ENCODE measurements at places on chromosomes 1 and 21.
A peak's percentile ranks its signal among the peaks of the same experiment; 100 is the strongest.

DNA sequence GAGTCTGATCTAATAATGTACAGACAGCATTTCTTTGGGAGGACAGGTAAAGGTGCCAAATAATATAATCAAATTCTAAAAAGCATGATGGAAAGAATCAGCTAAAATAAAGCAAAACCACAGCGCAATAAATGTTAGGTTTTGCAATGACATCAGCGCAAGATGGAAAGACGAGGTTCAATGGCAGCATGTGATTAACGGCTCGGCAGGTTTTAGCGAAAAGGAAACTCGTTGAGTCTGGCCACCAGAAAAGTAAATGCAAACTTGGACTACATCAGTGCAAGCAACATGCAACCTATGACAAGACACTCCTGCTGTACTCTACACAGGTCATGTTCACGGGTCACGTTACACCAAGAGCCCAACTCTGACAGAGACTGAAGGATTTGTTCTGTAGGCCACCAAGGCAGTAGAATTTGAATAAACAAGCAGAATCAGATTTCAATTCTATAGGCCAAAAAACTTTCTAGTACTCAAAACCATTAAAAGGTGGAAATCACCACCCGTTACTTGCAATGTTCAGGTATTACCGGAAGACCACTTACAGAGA is 4.5 kb downstream of the SIPA1L2 start:
- H3K27ac ChIP-seq = no peak overlapping the region
- peaks cover 11% of the 10 kb centered on the region for H3K4me1 ChIP-seq
- DNase-seq = no peak
- no peak overlapping the region for H3K4me3 ChIP-seq
- no peaks in the 10 kb centered on the region for H3K27me3 ChIP-seq

- H3K27ac ChIP-seq = no peak overlapping the region
- H3K4me1 ChIP-seq = no peaks in the 10 kb centered on the region
- DNase-seq = no peak
- H3K4me3 ChIP-seq = no peak overlapping the region
- H3K36me3 ChIP-seq = no peaks in the 10 kb centered on the region
- H3K27me3 ChIP-seq = no peaks in the 10 kb centered on the region
These were observed 13.8 kb upstream of the PTTG1IP start for GRCh38 chr21:44887126-44887806.

GRCh38 chr1:53369761-53370160 is 41.9 kb upstream of the LRP8 start:
- H3K36me3 ChIP-seq = no peaks in the 10 kb centered on the region
- no peak overlapping the region for H3K27ac ChIP-seq
- no peak overlapping the region for H3K4me3 ChIP-seq

DNA sequence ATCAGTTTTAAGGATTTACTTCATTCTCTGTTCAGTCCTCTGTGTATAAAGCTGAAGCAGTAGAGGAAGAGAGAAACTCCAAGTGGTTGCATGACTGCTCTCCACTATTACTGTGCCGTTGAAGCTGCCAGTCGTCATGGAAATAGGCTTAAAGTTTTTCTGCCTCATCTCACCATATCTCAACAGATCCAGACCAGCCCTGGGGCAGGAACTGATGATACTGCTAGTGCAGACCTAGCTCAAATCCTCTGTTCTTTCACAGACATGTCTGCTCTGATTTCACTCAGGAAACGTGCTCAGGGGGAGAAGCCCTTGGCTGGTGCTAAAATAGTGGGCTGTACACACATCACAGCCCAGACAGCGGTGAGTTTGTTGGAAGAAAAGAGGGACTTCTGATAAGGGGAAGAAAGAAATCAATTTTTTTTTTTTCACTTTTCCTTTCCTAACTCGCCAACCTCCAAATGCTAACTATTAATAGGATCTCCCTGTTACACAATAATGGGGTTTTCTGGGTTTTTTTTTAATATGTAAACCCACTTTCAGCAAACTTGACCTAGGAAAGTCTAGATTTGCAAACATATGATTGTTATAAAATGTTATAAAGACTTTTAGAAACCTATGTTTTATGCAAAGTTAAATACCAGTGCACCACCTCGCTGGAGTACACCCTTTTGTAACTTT is 22.2 kb upstream of the STRIP1 start:
- no peaks in the 10 kb centered on the region for H3K4me1 ChIP-seq
- no peak overlapping the region for H3K4me3 ChIP-seq
- H3K36me3 ChIP-seq = peaks cover 46% of the 10 kb centered on the region
- no peak overlapping the region for H3K27ac ChIP-seq
- no peaks in the 10 kb centered on the region for H3K27me3 ChIP-seq

DNA sequence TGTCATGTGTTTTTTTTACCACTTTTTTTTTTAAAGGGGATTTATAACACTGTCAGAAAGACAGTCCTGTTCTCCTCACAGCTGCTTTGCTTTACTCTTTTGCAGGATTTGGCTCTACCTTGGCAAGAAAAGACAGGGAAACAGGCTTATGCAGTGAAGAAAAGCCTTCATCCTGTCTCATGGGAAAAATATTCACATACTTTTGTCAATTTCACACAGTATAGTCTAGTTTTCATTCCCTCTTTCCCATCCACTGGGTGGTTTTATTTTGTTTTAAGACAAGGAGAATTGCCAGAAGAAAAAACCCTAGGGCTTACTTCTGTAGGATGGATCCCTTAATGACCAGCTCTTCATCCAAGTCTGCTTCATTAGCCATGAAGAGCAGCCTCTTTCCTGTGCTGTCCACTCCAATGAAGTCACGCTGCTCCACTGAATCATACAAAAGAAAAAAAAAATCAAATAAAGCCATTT is 60.0 kb downstream of the EIF2B3 start:
- no peak overlapping the region for H3K27ac ChIP-seq
- H3K4me1 ChIP-seq = no peaks in the 10 kb centered on the region
- no peak overlapping the region for H3K4me3 ChIP-seq
- H3K36me3 ChIP-seq = no peaks in the 10 kb centered on the region
- no peak for DNase-seq

- no peaks in the 10 kb centered on the region for H3K27me3 ChIP-seq
- H3K36me3 ChIP-seq = no peaks in the 10 kb centered on the region
- no peak overlapping the region for H3K4me3 ChIP-seq
These were observed 32.8 kb upstream of the RNF11 start for GRCh38 chr1:51203121-51203873.

DNA sequence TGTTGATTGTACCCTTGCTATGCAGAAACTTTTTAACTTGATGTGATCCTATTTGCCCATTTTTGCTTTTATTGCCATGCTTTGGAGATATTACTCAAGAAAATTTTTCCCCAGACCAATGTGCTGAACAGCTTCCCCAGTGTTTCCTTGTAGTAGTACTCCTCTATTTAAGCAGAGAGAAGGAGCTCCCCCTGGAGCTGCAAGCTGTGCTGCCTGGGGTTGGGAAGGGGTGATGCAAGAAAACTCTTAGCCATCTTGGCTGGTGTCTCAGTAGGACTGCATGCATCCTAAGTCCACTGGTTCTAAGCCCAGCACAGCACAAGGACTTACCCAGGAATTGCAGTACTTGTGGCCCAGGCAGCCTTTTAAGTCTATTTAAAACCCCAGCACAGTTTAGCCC is 121.6 kb downstream of the NTMT2 start:
- no peak overlapping the region for H3K4me3 ChIP-seq
- no peak overlapping the region for H3K27ac ChIP-seq
- H3K36me3 ChIP-seq = no peaks in the 10 kb centered on the region
- H3K27me3 ChIP-seq = no peaks in the 10 kb centered on the region

DNA sequence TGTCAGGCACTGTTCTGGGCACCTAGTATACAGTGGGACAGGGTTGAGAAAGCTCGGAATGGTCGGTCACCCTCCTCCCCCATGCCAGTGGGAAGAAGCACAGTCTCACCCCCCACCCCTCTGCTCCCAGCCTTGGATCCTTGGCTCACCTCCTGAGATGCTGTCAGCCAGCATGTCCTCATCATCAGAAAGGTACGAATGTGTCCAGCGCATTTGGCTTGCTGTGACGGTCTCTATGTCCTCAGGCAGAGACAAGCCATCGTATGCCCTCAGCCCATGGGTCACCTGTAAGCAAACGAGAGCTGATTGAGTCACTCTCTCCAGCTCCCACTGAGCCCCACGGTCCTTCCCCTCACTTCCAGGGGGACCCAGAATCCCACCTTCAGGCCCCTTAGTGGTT is 41.1 kb downstream of the HSPG2 start:
- H3K4me1 ChIP-seq = peaks cover 17% of the 10 kb centered on the region
- H3K4me3 ChIP-seq = no peak overlapping the region
- H3K27ac ChIP-seq = peak overlapping the region; percentile 49
- no peaks in the 10 kb centered on the region for H3K27me3 ChIP-seq
- no peak for DNase-seq
- H3K36me3 ChIP-seq = peaks cover 6% of the 10 kb centered on the region

DNA sequence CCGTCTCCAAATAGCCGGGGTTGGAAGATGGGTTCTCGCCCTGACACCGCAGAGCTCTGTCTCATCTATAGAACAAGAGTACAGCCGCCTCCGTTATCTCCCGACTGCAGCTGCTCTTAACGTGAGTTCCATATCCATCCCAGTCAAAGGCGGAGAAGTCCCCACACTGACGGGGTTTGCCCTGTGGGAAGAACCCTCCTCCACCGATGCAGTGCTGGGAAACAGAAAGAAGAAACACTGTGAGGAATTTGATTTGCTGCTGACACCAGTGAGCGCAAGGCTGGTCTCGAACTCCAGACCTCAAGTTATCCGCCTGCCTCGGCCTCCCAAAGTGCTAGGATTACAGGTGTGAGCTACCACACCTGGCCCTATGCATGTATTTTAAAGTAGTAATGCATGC is 9.5 kb downstream of the ITLN2 start:
- no peak overlapping the region for H3K27ac ChIP-seq
- no peaks in the 10 kb centered on the region for H3K27me3 ChIP-seq
- H3K36me3 ChIP-seq = no peaks in the 10 kb centered on the region
- no peak for DNase-seq
- no peaks in the 10 kb centered on the region for H3K4me1 ChIP-seq

DNA sequence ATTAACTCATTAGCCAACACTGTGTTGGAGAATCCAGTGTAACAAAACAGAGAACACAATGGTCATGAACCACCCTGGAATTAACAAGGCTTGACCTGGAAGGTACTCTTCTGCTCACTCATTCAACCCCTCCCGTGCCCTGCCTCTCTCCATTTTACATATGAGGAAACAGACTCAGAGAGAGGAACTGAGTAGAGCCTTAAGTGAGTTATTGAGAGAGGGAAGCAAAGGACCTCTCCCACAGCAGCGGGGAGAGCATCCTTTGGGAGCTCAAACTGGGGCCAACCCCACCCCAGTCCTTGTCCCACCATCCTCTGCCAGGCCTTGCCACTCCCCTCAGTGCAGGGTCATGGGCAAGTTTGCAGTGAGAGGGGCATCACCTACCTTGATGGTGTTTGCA is 1.4 kb downstream of the S100A12 start:
- no peaks in the 10 kb centered on the region for H3K4me1 ChIP-seq
- no peaks in the 10 kb centered on the region for H3K27me3 ChIP-seq
- no peaks in the 10 kb centered on the region for H3K36me3 ChIP-seq
- no peak overlapping the region for H3K4me3 ChIP-seq
- H3K27ac ChIP-seq = no peak overlapping the region

- H3K27me3 ChIP-seq = no peaks in the 10 kb centered on the region
- H3K4me3 ChIP-seq = no peak overlapping the region
- peak; percentile 11 for DNase-seq
- H3K4me1 ChIP-seq = no peaks in the 10 kb centered on the region
- no peak overlapping the region for H3K27ac ChIP-seq
- no peaks in the 10 kb centered on the region for H3K36me3 ChIP-seq
These were observed 173.6 kb upstream of the CHRM3 start for GRCh38 chr1:239212811-239213220.

Data from lung (tissue), 17 donors.